Brain (organoid and tissue), 16 donors: ENCODE measurements at places on chromosomes 5 and 9. TPM values are rescaled to one million over a fixed set of nuclear protein-coding genes. Genes with fewer than 3 reads are reported as not detected.
A peak's percentile ranks its signal among the peaks of the same experiment; 100 is the strongest.

DNA sequence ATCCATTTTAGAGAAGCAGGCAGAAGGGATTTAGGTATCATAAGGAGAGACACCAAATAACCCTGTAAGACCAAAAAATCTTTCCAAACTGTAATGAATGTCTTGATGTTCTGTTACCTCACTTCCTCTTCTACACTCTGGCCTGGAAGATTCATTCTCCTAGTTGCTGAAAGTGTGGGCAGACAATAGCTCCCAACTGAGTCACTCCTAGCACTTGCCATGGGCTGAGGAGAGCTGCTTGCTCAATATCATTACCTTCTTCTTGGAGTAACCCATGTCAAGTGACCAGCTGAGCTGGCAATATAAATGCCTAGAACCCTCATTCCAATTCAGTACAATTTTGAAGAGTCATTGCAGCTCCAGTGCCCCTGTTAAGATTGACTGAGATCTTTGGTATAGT is 1985.5 kb upstream of the CDH6 start:
- DNase-seq = no peak

DNA sequence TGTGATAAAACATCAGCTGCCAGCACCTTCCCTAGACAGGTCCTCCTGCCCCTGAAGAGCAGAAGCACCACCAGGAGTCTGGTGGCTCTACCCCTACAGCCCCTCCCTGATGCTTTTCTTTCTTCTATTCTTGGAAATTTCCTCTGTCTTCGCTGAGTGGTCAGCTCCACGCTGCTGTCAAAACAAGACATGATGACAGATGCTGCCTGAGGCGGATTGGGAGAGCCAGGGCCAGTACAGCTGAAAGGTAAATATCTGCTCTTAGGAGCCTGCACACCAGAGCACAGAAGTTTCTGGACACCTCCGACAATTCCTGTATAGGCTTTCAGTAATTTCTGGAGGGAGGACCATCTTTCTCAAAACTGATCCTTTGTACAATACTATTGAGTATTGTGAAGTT is 4.7 kb upstream of the OR1Q1 start:
- no peak for DNase-seq

- DNase-seq = no peak
These were observed 13.6 kb upstream of the REEP5 start for GRCh38 chr5:112935675-112936074.

DNA sequence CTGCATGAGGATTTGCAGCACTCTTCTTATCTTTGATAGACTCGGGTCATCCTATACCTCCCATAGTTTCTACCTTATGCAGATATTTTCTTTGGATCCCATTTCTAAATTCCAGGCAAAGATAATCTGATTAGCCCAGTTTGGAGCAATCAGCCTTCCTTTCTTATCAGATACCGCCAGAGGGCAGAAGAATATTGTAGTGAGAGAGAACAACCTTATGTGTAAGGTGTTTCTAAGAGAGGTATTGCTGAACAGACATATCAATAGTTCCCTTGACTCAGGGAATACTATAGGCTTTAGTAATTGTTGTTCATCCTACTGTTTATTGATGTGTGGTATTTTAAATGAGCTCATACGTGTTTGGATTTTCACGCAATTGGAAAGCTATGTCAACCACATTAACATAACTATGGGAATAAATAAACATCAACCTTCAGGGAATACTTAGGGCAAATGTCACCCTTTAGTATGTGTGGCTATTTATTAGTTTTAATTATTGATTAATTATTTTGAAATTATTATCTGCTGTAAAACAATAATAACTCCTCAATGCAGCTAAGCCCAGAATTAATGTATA is 1435.2 kb upstream of the CDH9 start:
- DNase-seq = no peak

- DNase-seq = no peak
These were observed 616.4 kb upstream of the NUDT12 start for GRCh38 chr5:104178829-104179456.

GRCh38 chr5:43245724-43246385 is 53.8 kb downstream of the NIM1K start:
- DNase-seq = no peak

GRCh38 chr5:126365446-126366198 is 57.6 kb upstream of the GRAMD2B start:
- no peak for DNase-seq

- no peak for DNase-seq
These were observed 23.2 kb upstream of the RNF20 start for GRCh38 chr9:101510459-101510858.

- peak; percentile 94 for DNase-seq
These were observed at the start of gene NTMT1 for GRCh38 chr9:129626079-129626624. Gene NTMT1, plus strand, starts transcription at chr9:129626163. Its CDS starts 6,541 bp downstream, at chr9:129632704.

GRCh38 chr9:21747175-21747574 is 55.3 kb upstream of the MTAP start:
- DNase-seq = no peak

DNA sequence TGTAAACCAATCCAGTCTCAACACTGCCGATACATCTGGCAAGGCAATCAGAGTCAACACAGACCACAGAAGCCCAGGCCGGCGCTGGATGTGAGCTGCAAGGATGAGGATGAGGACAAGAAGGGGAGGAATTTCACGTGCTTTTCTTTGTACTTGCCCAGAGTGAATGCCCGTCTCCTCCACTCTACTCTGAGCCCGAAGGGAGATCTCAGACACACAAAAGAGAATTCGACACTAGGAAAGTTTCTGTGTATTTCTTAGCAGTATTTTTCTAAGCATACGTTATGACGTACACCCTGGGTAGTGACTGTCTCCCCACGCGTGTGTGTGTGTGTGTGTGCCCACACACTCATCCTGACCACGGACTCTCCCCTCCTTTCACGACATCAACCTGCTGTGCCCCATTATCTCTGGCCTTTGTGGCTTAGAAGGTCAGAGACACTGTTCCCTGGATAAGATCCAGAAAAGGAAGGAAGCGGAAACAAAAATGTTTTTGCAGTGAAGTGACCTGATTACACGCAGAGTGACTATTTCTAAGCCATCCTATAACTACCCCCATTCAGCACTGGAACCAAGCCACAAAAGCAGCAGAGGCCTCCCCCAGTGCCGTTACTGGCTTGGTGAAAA is 227.3 kb upstream of the DAPK1 start:
- DNase-seq = peak; percentile 63

Gene PCA3
- polyA plus RNA-seq = not detected

Gene TLX3
- 11.1 TPM for polyA plus RNA-seq

Gene AK1
- 245 TPM for polyA plus RNA-seq

Gene SHOC1
- polyA plus RNA-seq = not detected

Gene PITX1
- 5.9 TPM for polyA plus RNA-seq

Gene SPOCK1
- 134 TPM for polyA plus RNA-seq

Gene TMEM171
- 2.1 TPM for polyA plus RNA-seq
